Activated CD4-positive, alpha-beta T cell treated with anti-CD3 and anti-CD28 coated beads, Interleukin-2, amount 50 U/mL, for 48 hours (primary cell): ENCODE measurements at places on chromosomes 4 and X.
A peak's percentile ranks its signal among the peaks of the same experiment; 100 is the strongest.

GRCh38 chrX:27354021-27354420 lies 109.1 kb downstream of the PPP4R3C start:
- DNase-seq, result no peak

- DNase-seq, result no peak
Measured at GRCh38 chr4:94219402-94219801, 11.7 kb downstream of the SMARCAD1 start.

DNA sequence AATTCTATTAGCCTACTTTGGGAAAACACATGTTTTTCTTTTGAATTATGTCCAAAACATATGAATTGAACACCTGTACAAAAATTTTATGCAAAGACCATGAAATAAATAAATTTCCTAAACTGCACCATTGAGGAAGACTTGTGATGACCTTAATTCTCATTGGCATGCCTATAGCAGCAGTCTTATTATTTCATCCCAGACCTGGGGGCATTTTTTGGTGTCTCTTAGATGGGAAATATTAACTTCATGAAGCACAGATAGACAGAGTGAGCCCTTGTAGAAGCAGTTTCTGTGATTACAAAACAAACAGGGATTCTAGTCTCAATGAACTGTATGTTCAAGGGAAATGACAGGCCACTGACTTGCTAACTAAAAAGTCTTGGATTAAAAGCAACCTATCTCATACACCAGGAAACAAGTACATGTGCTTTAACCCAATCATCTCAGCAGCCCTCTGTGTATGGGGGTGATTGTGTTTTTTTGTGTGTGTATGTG lies 32.0 kb upstream of the HPGD start:
- DNase-seq, result no peak

DNA sequence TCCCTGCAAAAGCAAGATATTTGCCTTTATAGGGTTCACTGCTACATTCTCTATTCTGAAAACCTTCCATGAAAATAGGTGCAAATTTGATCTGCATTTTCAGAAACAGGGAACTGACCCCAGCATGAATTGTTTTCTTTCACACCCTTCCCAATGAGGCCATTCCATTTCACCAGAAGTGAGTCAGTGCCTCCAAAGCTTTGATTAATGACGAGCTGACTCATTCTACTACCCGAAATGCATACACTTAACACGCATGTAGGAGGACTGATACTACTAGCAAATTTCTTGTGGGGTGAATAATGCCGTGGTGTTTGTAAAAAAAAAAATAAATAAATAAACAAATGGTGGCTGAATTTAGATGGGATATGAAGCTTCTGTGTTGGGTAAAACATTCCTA lies 146.9 kb upstream of the FGF13 start:
- DNase-seq, result no peak

DNA sequence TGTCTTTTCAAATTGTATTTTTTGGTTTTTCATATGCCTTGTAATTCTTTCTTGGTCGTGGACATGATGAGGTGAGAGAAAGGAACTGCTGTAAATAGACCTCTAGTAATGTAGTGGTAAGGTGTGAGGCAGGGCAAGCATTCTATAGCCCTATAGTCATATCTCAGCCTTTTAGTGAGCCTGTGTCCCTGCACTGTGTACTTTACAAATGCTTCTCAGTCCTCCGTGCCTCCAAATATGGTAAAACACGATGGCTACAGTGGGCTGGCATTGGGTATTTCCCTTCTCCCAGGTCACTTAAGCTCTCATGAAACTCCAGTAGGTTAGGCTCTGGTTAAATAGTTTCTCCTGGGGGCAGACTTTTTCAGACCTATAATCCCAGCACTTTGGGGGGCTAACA lies 57.9 kb upstream of the PLS3 start:
- no peak for DNase-seq

- DNase-seq, result no peak
Measured at GRCh38 chrX:41472231-41472815, 25.2 kb downstream of the NYX start.

- DNase-seq, result no peak
Measured at GRCh38 chr4:162475246-162475645, 311.4 kb upstream of the FSTL5 start.

GRCh38 chrX:140360284-140360683 lies 144.6 kb downstream of the SOX3 start:
- DNase-seq, result no peak

DNA sequence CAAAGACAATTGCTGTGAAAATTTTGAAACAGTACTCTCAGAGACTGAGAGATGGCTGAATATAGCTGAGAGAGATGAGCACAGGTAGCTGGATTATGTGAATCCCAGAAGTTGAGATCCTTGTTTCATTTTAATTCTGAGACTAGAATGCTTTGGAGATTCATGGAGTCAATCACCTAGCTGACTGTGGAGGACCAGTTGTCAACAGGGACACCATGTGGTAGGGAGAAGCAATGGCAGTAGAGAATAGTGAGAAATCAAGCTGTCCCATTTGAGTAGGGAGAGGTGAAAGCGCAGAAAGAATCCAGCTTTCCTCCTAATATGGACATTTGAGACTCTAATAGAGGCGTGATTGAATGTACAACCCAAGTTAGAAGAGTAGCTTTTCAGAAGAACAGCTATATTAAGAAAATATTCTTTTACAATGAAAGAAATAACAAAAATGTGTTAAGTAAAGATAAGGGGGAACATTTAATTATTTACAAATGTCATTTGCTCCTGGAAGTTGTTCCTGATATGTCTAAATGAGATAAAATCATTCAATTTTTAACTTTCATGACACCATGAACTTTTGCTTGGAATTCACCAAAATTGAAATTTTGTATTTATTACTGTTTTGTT lies 30.3 kb upstream of the GLRB start:
- no peak for DNase-seq

GRCh38 chr4:44231006-44231405 lies 217.6 kb downstream of the KCTD8 start:
- DNase-seq, result no peak

DNA sequence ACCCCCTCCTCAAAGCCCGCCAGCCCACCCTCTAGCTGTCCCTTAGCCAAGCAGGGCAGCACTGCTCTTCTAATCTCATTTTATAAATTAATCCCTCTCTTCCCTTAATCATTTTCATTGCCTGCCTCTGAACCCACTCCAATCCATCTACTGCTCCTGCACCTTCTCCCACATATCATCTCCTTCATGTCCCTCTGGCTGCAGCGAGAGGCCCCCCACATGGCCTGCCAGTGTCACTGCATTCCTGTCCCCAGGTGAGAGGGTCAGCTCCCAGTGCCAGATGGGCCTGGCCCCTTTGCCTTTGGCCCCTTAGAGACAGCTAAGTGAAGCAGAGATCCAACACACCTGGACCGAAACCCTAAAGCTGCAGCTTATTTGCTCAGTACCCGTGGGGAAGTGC lies 79.4 kb downstream of the PJA1 start:
- DNase-seq, result no peak

GRCh38 chrX:47690175-47690574 lies 31.2 kb upstream of the UXT start:
- DNase-seq, result no peak

- DNase-seq, result no peak
Measured at GRCh38 chrX:262381-262909, 18.7 kb upstream of the PLCXD1 start.

GRCh38 chr4:87633243-87633642 lies 16.8 kb upstream of the DMP1 start:
- no peak for DNase-seq

DNA sequence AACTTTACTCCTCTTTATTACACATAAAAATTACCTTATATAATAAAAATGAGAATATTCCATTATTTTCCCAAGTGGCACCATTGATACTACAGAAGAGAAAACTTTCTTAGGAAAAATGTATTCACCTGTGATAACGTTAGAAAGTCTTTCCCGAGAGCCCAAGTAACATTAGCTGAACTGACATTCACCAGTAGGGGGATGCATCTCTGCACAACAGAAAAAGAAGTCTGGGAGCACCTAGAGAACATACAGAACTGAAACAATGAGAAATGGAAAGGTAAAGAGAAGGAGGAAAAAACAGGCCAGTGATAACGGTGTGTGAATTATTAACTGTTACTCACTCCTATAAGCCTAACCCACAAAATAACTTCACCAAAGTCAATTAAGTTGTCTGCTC lies 423.3 kb downstream of the CENPC start:
- DNase-seq, result no peak

GRCh38 chr4:24433515-24434214 lies 150.7 kb downstream of the DHX15 start:
- no peak for DNase-seq

DNA sequence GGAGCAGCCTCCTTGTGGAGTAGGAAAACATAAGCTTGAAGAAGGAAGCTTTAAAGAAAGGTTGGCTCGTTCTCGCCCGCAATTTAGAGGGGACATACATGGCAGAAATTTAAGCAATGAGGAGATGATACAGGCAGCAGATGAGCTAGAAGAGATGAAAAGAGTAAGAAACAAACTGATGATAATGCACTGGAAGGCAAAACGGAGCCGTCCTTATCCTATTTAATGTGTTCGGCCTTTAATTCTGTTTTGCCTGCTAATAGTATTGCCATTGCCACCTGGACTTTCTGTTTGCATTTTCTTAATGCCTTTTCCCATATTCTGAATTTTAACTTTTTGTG lies 1.4 kb downstream of the TCEAL1 start:
- DNase-seq, result no peak

GRCh38 chr4:654503-654845 lies 19.6 kb downstream of the ATP5ME start:
- no peak for DNase-seq

- no peak for DNase-seq
Measured at GRCh38 chr4:13478131-13478530, 6.0 kb downstream of the RAB28 start.

DNA sequence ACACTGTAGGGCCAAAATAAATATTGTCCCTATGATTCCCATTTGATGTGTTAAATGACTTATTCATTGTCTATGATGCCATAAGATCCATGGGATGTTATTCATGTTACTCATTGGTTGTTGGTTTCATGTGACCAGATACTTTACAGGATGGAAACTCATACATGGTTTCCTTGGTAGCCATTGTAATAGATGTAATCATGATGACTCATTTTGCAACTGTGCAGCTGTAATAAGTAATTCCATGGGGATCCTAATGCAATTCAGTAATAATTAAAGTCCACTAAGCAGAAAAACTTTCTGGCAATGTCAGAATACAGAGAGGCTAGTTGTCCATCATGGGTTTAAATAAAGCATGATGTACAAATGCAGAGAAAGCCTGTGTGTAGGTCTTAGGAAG lies 389.7 kb upstream of the NR3C2 start:
- DNase-seq, result no peak

DNA sequence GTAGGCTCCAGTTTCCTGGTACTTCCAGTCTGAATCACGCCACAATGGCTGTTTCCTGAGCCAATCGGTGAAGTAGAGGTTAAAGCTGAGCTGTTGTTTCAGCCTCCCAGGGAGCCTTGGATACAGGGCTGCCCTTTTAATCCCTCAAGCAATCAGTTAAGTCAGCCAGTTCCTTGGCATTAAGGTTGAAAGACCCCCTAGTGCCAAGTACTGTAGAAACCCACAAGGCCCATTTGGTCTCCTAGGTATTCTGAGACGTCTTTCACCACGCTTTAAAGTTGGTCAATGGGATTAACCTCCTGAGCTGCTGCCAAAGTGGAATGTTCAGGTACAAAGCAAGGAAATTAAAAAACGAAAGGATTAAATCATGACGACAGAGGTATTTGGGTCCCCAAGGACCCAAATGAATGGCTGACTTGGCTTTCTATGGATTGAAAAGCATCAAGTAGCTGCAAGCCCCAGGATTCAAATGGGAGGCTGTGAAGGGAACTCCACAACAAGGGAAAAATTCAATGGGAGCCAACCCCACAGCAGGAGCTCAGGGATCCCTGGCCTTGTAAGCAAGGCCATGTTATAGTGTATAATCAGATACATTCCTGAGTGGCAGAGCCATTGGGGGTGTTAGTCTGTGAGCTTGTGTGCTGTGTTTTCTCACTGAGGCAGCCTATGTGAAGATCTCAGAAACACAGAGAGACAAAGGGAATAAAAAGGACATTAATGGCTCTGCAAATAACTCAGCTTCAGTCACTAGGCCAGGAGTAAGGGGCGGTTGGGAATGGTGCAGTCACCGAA lies 86.0 kb downstream of the ATG4A start:
- DNase-seq, result no peak

DNA sequence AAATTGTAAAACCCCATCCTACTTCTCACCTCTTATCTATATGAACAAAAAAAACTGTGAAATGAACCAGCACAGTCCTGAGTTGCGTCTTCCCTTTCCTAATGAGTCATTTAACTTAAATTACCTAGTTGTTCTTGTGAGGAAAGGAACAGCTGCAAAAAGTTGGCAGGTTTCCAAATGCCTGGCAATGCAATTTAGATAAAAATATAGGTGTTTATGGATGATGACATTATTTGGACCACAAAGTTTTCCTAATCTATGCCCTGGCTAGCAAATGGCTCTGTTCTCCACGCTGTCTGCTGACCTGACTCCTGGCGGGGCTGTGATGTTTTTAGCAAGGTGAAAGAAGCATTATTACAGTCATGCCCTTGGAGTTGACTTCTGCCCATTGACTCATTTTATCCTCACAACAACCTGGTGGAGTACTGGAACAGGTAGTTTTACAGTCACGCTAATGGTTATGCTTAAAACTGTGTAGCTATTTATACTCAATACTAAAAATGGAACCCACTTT lies 29.8 kb upstream of the RELL1 start:
- DNase-seq, result peak; percentile 41

DNA sequence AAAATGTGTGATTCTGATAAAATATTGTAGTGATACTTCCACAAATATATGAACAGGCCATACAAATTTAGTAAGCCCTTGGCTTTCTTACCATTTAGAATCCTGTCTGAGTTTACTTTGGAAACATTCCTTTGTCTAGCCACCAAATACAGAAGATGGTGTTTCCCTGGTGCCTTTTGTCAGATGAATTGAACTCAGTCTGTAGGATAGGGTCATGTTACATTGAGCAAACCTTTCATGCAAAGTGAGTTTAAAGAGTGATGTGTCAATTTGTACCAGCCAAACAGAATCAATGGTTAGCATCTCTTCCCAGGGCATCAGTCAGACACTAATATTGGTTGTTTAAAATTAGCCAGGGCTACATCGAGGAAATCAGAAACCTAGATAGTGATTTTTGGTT lies 1443.4 kb downstream of the ARAP2 start:
- no peak for DNase-seq

GRCh38 chr4:72073816-72074215 lies 42.0 kb downstream of the NPFFR2 start:
- DNase-seq, result no peak

- no peak for DNase-seq
Measured at GRCh38 chr4:115294717-115295116, 181.3 kb upstream of the NDST4 start.

GRCh38 chrX:19593690-19594089 lies 78.4 kb upstream of the MAP3K15 start:
- DNase-seq, result no peak

DNA sequence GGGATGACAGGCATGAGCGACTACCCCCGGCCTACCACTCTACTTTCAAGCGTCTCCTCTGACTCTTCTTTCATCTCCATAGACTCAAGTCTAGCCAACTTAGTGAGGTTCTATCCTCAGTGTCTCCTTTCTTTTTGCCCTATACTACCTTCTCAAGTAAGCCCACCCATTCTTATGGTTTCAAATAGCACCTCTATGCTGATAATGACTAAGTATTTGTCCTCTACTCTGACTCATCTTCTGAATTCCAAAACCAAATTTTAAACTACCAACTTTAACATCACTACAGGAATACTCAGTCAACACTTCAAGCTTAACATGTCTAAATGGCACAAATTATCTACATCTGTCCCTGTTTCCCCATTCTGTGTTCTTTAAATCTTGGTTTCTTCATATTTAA lies 47.8 kb downstream of the ELF2 start:
- DNase-seq, result no peak
